ENCODE measurements at places on chromosomes 5 and 9.

DNA sequence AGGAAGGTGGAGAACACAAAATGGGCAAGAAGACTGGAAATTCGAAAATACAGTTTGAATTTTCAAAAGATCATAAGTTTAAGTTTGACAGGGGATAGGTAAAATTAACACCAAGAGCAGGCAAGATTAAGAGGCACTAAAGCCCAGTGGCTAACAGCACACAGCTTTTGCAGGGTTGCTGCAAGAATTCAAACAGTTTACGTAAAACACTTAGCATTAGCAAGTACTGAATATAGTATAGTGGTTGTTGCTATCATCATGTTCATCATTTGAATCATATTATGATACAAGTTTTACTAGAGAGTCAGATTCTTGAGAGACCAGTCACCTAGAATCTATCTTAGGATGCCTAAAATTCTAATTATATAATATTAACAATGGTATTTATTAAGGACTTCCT lies 61.2 kb upstream of the IFNK start:
- DNase-seq = no peak

DNA sequence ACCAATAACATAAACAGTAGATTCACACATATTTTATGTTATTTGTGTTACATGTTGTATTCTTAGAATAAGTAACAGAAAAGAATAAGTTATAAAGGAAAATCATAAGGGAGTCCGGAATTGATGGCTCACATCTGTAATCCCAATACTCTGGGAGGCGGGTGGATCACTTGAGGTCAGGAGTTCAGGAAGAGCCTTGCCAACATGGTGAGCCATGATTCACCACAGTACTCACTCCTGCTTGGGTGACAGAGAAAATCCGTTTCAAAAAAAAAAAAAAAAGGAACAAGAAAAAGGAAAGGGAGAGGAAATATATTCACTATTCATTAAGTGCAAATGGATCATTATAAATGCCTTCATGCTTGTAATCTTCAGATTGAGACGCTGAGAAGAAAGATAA lies 533.3 kb upstream of the CDH9 start:
- no peak for DNase-seq

DNA sequence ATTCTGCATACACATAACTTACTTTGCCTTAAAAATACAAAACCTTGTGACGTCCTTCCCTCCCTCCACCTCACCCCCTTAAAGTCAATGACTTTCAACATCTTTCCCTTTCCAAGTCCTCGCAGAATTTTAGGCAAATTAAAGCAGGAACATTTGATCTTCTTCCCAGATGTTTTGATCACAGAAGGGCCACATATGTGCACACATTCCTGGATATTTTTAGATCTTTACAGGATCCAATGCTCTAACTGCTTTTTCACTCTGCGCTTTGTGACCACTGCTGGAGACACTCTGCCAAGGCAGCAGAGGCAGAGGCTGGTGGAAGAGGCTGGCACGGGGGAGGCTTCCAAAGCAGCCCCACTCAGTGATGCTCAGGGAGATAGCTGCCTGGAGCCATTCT lies 130.7 kb downstream of the SEC61B start:
- DNase-seq = no peak

DNA sequence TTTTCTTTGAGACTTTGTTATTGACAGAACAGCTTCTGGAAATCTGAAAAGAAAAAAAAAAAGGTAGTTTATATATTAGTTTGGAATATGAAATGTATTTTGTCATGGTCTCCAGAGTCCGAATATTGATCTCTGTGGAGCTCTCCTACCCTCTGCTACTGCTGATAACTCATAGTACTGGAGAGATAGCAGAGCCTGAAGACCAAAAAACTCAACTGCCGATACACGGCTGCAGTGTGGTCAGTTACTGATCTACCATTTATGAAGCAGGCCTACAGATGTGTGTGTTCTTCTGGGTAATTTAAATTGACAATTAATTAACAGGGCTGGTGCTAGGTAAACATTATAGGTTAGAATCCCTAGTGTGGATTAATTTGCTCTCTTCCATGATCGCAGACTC lies 3.8 kb upstream of the FAM120A start:
- no peak for DNase-seq

GRCh38 chr5:77168879-77169244 lies 41.6 kb upstream of the PDE8B start:
- DNase-seq = no peak

- peak; percentile 56 for DNase-seq
Observed at GRCh38 chr5:33300209-33300742, 140.5 kb upstream of the TARS1 start.

- no peak for DNase-seq
Observed at GRCh38 chr5:957748-958485, 50.7 kb upstream of the NKD2 start.

Measured in mammary epithelial cell (primary cell).